ENCODE measurements at places on chromosomes 6 and 20.

DNA sequence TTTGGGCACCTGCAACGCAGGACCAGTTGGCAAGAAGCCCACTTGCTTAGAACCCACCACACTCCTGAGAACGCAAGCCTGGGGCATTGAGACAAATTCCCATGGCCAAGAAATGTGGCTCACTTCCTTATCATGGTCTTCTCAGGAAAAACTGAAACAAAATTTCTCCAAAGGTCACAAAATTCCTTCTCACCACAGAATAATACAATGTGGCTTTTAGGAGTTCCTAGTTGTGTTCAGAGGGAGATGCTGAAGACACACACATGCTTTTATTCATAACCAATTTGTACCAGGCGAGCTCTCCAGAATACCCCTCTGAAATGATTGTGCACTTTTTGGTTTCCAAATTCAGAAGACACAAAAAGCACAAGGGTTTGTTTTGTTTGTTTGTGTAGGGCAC is 31.6 kb downstream of the ADTRP start:
- H3K4me3 ChIP-seq: no peak overlapping the region
- ATAC-seq: no peak
- H3K4me1 ChIP-seq: peaks cover 11% of the 10 kb centered on the region
- H3K36me3 ChIP-seq: no peaks in the 10 kb centered on the region
- no peak overlapping the region for H3K27ac ChIP-seq

- H3K4me3 ChIP-seq: no peak overlapping the region
- no peak for ATAC-seq
- no peaks in the 10 kb centered on the region for H3K36me3 ChIP-seq
These were observed 80.5 kb upstream of the TPD52L1 start for GRCh38 chr6:125073071-125073470.

DNA sequence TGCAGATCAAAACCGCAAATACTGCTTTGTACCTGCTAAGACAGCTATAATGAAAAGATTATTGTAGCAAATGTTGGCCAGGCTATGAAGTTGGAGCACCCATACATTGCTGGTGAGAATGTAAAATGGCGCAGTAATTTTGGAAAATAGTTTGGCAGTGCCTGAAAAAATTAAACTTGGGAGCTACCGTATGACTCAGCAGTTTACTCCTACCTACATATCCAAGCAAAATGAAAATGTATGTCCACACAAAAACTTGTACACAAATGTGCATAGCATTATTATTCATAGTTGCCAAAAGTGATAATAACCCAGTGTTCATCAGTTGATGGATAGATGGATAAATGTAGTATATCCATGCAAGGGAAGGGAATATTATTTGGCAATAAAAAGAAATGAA is 13.3 kb downstream of the DSTN start:
- ATAC-seq: no peak
- H3K27ac ChIP-seq: no peak overlapping the region
- H3K36me3 ChIP-seq: peaks cover 16% of the 10 kb centered on the region

GRCh38 chr6:39268721-39269120 is 39.4 kb upstream of the KCNK5 start:
- no peaks in the 10 kb centered on the region for H3K4me1 ChIP-seq
- no peak overlapping the region for H3K4me3 ChIP-seq
- no peak overlapping the region for H3K27ac ChIP-seq
- H3K36me3 ChIP-seq: no peaks in the 10 kb centered on the region

DNA sequence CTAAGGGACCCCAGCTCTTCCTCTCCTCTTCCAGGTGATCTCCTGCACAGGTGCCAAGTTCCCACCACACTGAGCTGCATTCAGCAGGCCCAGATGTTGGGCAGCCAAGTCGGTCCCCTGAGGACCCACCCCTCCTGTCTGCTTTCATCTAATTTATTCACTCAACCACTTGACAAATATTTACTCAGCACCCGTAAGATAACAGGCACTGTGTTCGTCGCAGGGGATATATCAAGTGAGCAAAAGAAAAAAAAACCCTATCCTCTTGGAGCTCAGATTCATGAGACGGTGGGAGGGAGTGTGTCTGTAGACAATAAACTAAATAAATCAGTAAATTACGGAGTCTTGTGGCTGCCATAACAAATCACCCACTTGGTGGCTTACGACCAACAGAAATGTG is 143.6 kb downstream of the MRPL14 start:
- no peak for ATAC-seq
- H3K27me3 ChIP-seq: peaks cover 58% of the 10 kb centered on the region
- H3K4me1 ChIP-seq: peaks cover under 1% of the 10 kb centered on the region
- no peak overlapping the region for H3K4me3 ChIP-seq

DNA sequence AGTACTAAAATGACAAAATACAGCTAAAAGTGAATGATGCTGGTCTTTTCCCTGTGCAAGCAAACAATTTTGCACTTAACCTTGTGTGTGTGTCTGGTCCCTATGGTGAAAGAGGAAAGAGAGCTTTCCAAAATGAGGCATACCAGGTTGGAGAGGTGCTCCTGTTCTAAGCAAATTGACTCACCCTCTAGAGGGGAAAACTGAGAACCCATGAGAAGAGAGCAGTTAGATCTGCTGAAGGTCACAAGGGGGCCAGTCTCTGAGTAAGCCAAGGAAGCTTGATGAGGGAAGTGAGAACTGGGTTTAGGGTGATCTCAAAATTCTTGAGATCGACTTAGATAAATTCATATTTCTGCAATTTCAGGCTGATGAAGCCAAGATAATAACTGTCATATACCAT is 157.5 kb upstream of the TBX18 start:
- H3K27ac ChIP-seq: no peak overlapping the region
- H3K27me3 ChIP-seq: no peaks in the 10 kb centered on the region
- H3K4me1 ChIP-seq: no peaks in the 10 kb centered on the region
- no peak overlapping the region for H3K4me3 ChIP-seq

DNA sequence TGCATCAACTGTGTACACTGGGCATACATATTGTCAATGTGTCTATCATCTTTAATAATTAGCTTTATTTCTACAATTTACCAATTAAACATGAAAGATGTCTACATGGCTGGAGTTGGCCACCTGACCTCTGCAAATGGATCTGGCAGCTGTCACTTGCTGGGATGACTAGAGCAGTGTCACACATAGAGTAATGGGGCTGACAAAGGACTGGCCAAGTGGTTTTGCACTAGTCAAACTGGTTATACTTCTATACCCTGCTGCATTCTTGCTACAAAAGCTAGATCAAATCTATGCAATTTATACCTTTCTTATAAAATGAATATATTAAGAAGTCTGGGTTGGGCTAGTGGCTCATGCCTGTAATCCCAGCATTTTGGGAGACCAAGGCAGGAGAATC is 99.3 kb downstream of the SESN1 start:
- peaks cover 32% of the 10 kb centered on the region for H3K36me3 ChIP-seq
- H3K4me1 ChIP-seq: no peaks in the 10 kb centered on the region
- no peak overlapping the region for H3K27ac ChIP-seq
- ATAC-seq: no peak
- no peaks in the 10 kb centered on the region for H3K27me3 ChIP-seq
- H3K4me3 ChIP-seq: no peak overlapping the region

DNA sequence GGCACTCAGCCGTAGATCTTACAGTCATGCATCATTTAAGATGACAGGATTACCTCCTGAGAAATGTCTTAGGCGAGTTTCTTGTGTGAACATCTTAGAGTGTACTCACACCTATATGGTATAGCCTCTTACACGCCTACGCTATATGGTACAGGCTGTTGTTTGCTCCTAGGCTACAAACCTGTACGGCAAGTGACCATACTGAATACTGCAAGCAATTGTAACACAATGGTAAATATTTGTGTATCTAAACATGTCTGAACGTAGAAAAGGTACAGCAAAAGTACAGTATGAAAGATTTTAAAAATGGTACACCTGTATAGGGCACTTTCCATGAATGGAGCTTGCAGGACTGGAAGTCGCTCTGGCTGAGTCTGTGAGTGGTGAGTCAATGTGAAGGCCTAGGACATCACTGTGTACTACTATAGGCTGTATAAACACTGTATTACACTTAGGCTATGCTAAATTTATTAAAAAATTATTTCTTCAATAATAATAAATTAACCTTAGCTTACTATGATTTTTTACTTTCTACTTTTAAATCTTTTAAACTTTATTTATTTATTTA is 541 bp upstream of the IL20RA start:
- H3K4me1 ChIP-seq: peaks cover 5% of the 10 kb centered on the region
- H3K36me3 ChIP-seq: no peaks in the 10 kb centered on the region
- H3K27ac ChIP-seq: no peak overlapping the region
- no peak for ATAC-seq

GRCh38 chr6:103011605-103012004 is 1618.1 kb downstream of the GRIK2 start:
- no peak overlapping the region for H3K4me3 ChIP-seq
- no peak overlapping the region for H3K27ac ChIP-seq
- no peak for ATAC-seq
- no peaks in the 10 kb centered on the region for H3K4me1 ChIP-seq
- no peaks in the 10 kb centered on the region for H3K27me3 ChIP-seq

- ATAC-seq: no peak
- no peaks in the 10 kb centered on the region for H3K36me3 ChIP-seq
- no peaks in the 10 kb centered on the region for H3K27me3 ChIP-seq
- no peaks in the 10 kb centered on the region for H3K4me1 ChIP-seq
- H3K4me3 ChIP-seq: no peak overlapping the region
These were observed 41.9 kb upstream of the LRRC1 start for GRCh38 chr6:53752856-53753255.

- no peaks in the 10 kb centered on the region for H3K36me3 ChIP-seq
- H3K27me3 ChIP-seq: no peaks in the 10 kb centered on the region
- no peak overlapping the region for H3K27ac ChIP-seq
These were observed 202.4 kb upstream of the CDH4 start for GRCh38 chr20:61049684-61050083.

DNA sequence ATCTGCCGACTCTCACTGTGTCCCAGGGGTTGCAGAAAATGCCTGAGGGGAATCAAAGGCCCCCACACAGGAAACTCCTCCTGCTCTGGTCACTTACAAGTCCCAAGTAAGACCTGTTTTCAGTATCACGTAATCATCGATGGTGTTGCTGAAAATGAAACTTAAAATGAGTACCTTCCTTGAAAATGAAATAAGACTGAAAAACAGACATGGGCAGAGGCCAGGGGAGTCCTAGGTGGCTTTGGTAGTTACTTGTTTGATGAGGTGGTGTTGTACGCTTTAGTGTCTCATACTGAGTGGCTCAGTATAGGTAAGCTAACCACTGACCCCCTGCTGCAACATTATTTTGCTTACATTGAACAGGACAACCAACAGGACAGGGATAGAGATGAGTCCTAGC is 43.0 kb upstream of the SYNCRIP start:
- H3K4me1 ChIP-seq: no peaks in the 10 kb centered on the region
- no peak overlapping the region for H3K27ac ChIP-seq
- no peaks in the 10 kb centered on the region for H3K36me3 ChIP-seq

Data from stimulated activated memory B cell treated with anti-CD40 and anti-IgM and Interleukin-4, amounts not matched to agents 10 μg/mL and 1 μg/mL and 100 μg/mL, for 72 hours (primary cell).